ENCODE measurements at places on chromosomes 4 and X.
A peak's percentile ranks its signal among the peaks of the same experiment; 100 is the strongest.

- no peak for DNase-seq
Measured at GRCh38 chr4:23736466-23736865, 153.4 kb downstream of the PPARGC1A start.

- no peak for DNase-seq
Measured at GRCh38 chr4:88907478-88907877, 149.5 kb downstream of the FAM13A start.

DNA sequence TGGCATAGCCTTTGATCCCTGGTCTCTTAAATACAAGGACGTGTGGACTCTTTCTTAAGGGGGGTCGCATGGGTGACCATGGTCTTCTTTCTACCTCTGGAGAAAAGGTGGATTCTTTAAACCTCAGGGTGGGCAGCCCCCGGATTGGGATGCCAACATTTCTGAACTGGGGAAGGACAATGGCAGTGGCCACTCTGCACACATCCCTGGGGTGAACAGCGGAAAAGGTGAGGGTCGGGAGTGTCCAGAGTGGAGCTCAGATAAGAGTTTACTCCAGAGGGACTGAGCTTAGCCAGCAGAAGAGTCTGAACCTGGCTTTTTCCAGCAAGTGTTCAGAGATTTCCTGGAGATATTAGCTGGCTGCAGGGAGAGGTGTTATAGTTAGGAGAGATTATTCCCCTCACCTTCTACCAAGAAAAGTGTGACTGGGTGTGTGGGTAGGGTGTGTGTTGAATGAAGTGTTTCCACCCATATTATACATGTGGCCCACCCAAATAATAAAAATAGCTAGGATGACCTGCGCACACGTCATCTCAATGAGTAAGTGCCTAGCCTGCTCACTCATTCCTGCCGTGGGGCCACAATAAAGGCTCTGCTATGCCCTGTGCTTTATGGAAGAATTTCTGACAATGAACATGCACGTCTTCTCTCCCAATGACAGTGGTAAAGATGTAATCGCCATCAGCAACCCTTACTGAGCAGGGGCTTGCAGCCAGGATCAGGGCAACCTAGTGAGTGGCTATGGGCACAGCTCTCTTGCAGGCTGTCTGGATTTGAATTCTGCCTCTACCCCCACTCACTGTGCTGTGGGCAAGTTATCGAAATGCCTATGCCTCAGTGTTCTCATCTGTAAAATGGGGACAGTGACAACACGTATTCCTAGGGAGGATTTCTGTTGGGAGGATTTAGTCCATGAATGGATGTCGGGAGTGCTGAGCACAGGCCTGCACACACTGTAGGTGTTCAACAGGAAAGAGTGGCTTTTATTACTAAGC lies 76.6 kb downstream of the SLC2A9 start:
- no peak for DNase-seq

- no peak for DNase-seq
Measured at GRCh38 chr4:138864961-138865720, 150.4 kb upstream of the NOCT start.

GRCh38 chrX:119398587-119398973 lies 556 bp upstream of the SLC25A43 start:
- no peak for DNase-seq

GRCh38 chr4:6104541-6105130 lies 86.4 kb upstream of the C4orf50 start:
- no peak for DNase-seq

GRCh38 chrX:13778916-13779315 lies 38.0 kb downstream of the GPM6B start:
- DNase-seq = no peak

- DNase-seq = no peak
Measured at GRCh38 chrX:25226151-25226550, 210.4 kb upstream of the ARX start.

GRCh38 chr4:111011458-111011857 lies 388.6 kb upstream of the PITX2 start:
- no peak for DNase-seq

GRCh38 chr4:58216461-58216860 lies 1106.3 kb upstream of the IGFBP7 start:
- no peak for DNase-seq

DNA sequence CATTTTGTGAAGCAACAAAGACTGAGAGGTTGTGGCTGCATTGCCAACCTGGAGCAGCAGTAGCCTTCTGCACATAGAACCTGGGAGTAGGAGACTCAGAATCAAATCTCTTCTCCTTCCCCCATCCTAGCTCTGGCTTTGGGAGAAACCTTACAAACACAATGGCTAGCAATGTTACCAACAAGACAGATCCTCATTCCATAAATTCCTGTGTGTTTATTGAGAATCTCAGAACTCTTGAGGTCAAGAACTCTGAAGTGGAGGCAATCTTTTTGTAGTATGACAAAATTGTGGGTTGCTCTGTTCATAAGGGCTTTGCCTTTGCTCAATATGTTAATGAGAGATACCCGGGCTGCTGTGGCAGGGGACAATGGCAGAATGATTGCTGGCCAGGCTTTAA lies 406.7 kb upstream of the SPANXN1 start:
- no peak for DNase-seq

- DNase-seq = no peak
Measured at GRCh38 chr4:181819946-181820345, 423.3 kb upstream of the TENM3 start.

DNA sequence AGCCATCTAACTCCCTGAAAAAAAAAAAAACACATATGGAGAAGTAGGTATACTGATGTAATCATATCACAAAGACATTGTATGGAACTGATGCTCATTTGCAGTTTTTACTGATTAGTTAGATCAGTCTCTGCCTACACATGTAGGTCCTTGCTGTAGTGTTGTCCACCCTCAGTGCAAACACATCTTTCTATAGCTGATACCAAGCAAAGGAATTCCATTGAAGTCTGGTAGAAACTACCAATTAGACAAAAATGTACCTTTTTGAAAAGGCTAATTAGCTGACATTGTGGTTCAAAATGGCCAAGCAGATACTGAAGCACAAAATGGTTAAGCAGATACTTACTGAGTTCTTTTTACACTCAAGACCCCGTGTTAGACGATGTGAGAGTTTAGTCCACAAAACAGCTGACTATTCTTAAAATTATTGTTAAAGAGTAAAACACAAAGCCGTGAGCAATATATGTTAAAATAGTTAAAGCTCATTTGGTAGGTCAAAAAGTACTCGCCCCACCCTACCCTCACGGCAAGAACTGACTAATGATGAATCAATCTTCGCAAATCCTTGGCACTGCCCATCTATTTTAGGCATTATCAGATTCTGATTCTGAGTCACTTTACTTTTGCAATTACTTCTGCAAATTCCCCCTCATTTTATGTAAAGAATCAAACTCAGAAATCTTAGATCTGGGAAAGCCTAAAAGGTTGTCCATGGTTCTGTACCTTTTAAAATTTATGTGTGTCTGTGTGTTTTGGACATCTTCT lies 40.4 kb downstream of the COL4A6 start:
- DNase-seq = no peak

GRCh38 chrX:15971696-15972095 lies 117.1 kb upstream of the AP1S2 start:
- DNase-seq = no peak

GRCh38 chrX:41441934-41442823 lies 5.0 kb upstream of the NYX start:
- DNase-seq = peak; percentile 24

DNA sequence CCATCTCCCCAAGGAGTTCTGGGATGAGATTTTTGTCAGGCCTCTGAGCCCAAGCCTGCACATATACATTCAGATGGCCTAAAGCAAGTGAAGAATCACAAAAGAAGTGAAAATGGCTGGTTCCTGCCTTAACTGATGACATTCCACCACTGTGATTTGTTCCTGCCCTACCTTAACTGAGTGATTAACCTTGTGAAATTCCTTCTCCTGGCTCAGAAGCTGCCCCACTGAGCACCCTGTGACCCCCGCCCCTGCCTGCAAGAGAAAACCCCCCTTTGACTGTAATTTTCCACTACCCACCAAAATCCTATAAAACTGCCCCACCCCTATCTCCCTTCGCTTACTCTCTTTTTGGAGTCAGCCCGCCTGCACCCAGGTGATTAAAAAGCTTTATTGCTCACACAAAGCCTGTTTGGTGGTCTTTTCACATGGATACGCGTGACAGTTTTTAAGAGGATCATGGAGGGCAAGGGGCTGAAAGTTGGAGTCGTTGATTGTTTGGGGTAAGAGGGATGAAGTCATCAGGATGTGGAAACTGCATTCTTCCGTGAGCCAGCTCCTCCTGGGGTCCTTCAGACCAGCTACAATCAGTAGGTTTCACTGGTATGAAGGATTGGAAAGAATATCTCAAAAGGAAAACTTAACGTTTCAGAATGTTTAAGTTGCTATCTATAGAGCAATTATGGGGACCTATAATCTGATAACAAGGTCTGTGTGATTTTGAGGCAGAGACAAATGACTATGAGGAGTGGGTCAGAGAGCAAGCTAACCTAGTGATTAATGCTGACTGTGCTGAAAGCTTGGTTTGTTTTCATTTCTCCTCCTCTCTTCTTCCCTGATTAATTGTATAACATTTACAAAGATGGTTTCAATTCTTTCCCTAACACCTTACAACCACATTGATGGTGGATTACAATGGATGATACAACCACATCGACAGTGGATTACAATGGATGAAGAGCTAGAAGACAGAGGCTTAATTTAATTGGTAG lies 28.6 kb upstream of the MAGEA11 start:
- DNase-seq = no peak

DNA sequence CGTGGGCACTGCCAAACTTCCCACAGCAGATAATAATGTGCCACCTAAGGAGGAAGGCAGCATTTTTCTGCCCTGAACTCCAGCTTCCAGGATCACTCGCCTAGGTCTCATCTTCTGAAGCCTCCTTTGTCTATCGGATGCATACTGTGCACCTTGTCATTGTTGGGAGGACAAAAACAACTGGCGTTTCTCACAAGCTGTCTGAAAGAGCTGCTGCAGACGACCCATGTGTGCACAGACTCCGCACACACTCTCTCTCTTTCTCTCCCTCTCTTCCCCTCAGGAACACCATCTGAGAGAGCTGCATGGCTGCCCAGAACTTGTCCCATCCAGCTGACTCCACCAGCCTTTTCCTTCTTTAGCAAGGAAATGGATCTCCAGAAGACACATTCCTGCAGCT lies 83.0 kb downstream of the MAML3 start:
- no peak for DNase-seq

DNA sequence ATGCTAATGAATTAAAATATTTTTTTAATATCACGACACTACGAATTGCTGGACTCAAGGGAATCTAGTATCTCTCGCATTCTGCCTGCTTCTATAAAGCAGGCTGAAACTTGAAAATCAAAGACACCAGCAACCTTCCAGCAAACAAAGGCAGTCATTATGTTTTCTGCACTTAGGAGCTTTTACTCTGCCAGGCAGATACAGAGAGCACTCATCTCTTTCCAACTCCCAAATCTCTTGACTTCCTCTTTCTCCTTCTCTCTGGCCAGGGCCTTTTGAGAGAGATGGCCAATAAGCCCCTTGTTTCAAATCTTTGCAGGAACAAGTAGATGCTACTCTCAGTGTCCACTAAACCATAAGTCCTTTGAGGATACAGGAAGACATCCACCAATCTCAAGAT lies 95.2 kb upstream of the KLF3 start:
- peak; percentile 12 for DNase-seq

GRCh38 chrX:13835825-13836224 lies 18.9 kb upstream of the GPM6B start:
- DNase-seq = no peak

DNA sequence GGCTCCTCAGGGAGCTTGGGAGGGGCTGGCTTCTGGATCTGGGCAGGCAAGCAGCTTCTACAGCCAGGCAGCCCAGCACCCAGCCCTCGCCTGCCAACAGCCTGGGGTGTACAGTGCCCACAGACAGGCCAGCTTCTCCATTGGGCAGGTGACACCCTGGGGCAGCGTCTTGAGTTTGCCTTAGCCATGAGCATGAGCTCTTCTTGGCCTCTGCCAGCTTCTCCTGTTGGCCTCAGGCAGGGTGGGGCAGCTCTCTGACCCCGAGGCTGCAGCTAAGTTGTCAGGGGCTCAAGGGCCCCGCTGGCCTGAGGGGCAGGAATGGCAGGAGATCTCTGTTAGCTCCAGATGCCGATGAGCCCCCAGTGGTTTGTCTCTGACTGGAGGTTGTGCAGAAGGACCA lies 7.8 kb upstream of the CNGA2 start:
- no peak for DNase-seq

DNA sequence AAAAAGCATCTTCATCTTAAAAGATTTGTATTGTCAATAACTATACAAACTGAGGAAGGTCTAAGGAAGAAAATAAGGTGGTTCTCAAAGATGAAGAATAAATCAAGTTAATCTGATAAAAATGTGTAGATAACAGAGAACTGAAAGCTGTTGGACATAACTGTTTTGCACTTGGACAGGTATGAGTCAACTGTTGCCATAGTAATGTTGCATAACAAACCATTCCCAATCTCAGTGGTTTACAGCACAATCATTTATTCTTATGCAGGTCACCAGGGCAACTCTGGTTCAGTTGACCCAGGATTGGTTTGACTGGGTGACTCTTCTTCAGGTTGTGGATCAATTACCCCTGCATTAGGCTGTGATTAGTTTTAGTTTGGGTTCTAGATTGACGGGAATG lies 2197.7 kb downstream of the ARAP2 start:
- DNase-seq = no peak

DNA sequence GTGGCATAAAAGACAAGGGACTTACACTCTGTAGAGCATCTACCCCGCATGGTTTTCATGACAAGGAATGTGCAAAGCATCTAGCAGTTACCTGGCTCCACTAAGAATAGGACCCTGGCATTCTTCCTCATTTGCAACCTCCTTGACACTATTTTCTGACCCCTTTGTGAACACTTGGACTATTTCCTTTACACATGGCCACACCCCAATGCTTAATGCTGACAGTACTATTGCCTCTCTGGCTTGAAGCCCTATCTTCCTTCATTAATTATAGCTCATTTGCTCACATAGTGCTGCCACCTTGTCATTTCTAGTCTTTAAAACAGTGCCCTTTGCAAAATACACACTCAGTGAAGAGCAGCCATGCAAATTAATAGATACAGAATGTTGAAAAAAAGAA lies 226.3 kb upstream of the VCX3A start:
- DNase-seq = no peak

GRCh38 chrX:151970661-151971060 lies 3.8 kb downstream of the GABRE start:
- no peak for DNase-seq

DNA sequence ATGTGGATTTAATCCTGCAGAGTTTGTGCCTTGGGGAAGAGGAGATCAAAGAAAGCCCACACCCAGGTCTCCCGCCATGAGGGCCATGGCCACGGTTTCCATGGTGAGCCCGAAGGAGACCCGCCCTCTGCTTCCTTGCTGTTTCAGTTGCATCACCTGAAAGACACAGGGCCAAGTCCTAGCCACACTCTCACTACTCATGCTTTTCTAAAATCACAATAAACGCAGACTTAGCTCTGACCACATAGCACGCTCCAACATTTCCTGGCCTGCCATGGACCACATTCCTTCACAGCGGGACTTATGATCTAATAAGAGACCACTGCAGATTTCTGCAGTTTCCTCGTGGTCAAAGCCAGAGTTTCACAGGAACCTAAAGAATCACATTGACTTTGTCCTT lies 426.0 kb upstream of the NR3C2 start:
- no peak for DNase-seq

All from brain (organoid and tissue), 16 donors.